CD4-positive, alpha-beta T cell treated with Interleukin-12 subunit alpha and Interleukin-12 subunit beta, for 1 hour (primary cell): ENCODE measurements at places on chromosomes 4 and X.

GRCh38 chrX:1493877-1494510 is 41.3 kb upstream of the ASMTL start:
- no peak for DNase-seq

DNA sequence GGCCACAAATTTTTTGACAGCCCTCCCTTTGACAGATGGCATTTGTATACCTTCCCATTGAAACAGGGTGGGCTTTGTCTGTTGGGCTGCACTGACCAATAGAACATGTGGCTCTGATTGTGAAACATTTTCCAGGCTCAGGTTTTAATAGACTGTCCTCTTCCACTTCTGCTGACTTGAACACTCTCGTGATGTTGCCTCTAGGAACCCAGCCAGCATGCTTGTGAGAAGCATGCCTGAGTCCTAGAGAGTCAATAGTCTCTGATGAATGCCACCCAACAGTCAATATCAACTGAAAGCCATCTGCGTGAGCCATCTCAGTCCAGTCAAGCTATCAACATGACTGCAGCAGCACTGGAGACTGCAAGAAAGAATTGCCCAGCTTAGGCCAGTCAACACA is 290.0 kb downstream of the SLC7A11 start:
- DNase-seq = no peak

- DNase-seq = no peak
These were observed 169.2 kb downstream of the GRIA2 start for GRCh38 chr4:157389741-157390140.

- no peak for DNase-seq
These were observed 5.6 kb upstream of the AMOT start for GRCh38 chrX:112846187-112846586.

GRCh38 chr4:108152980-108153379 is 15.8 kb downstream of the LEF1 start:
- no peak for DNase-seq

- DNase-seq = no peak
These were observed 254.5 kb downstream of the SPRY1 start for GRCh38 chr4:123651066-123651465.
